ENCODE measurements at places on chromosomes 11 and 22.

- no peak for DNase-seq
Measured at GRCh38 chr11:73013021-73013420, 129.1 kb downstream of the FCHSD2 start.

GRCh38 chr11:73856031-73856567 is 20.5 kb downstream of the COA4 start:
- no peak for DNase-seq

GRCh38 chr11:111540114-111540936 is at the start of gene LAYN:
LAYN (plus strand) TSS chr11:111540720; CDS start chr11:111540844, 124 bp downstream.
- DNase-seq, result peak; percentile 55

- DNase-seq, result no peak
Measured at GRCh38 chr11:29260939-29261705, 755.7 kb downstream of the KCNA4 start.

DNA sequence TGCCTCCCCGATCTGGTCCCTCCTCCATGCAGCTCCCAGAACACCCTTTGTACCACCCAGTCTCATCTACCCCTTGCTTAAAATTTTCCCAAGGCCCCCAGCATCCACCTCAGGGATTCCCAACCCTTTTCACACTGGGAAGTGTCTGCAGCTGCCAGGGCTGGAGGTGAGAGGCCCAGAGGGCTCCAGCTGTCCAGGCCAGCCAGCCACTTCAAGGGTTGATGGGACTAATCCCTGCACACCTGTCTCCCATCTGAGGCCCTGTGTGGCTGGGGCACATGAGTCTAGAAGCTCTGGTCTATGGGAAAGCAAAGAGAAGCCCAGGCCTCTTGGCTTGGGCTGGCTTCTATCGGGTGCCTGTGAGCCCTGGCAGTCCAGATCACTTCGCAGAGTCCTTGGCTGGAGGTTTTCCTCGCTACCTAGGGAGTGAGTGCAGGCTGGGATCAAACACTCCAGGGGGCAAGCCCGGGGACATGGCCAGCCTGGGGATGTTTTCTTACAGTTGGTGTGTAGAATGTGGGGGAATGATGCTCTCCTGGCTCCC is 41.1 kb upstream of the TPBGL start:
- DNase-seq, result no peak

DNA sequence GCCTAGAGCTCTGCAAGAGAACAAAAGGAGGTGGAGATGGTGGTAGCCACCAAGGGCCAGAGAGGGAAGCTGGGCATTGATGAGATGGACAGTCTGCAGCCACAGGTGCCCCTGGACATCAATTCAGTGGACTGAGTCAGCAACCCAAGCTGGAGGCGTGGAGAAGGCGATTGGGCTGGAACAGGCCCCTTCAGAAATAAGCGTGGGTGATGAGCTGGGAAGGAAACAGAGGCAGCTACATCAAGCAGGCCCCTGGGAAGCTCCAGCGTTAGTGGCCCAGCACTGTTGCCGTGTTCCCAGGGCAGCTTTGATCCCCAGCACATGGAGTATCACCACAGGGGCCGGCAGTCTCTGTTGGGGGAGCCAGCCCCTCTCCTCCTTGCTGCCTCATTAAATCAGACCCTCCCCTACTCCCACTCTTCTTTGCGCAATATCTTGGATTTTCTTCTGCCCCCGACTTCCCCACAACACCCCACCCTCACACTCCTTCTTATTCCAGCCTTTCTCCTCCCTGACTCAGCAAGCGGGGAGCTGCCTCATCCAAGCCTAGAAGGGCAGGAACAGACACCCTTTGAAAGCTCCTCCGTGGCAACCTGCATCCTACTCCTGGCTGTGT is 31.7 kb upstream of the OAF start:
- no peak for DNase-seq

DNA sequence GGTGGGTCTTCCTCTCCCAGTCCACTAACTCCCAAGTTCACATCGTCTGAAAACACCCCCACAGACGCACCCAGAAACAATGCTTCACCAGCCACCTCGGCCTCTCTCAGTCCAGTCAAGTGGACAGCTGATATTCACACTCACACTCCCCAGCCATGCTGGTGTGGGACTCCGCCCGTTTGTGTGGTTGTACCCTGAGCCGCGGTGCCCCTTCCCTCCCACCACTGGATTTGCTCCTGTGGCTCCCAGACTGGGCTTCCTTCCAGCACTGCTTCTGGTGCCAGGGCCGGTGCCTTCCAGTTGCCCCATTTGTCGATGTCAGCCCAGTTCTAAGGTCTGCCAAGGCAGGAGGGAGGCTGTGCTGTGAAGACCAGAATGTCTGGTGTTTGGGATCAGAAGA is 37.9 kb upstream of the PLET1 start:
- DNase-seq, result no peak

DNA sequence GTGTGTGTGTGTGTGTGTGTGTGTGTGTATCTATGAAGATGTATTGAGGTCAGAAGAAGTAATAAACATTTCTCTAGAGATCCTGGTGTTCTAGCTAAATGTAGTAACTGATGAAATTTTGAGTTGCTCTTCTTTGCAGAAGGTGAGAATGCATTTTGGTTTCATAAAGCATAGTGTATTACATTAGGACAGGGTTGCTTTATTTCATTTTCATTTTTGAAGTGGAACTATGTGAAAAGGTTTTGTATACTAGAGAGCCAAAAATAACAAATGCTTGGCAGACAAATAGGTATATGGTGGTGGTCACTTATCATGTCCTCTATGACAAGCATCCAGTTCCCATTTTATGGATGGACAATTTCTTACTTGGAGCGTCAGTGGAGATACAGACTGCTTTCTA is 99.0 kb downstream of the CASP12 start:
- no peak for DNase-seq

- DNase-seq, result peak; percentile 86
Measured at GRCh38 chr22:19892257-19892879, 37.7 kb upstream of the GNB1L start.

GRCh38 chr11:114258696-114259095 is 37.5 kb upstream of the NNMT start:
- no peak for DNase-seq

- no peak for DNase-seq
Measured at GRCh38 chr11:129320494-129320893, 55.2 kb upstream of the BARX2 start.

DNA sequence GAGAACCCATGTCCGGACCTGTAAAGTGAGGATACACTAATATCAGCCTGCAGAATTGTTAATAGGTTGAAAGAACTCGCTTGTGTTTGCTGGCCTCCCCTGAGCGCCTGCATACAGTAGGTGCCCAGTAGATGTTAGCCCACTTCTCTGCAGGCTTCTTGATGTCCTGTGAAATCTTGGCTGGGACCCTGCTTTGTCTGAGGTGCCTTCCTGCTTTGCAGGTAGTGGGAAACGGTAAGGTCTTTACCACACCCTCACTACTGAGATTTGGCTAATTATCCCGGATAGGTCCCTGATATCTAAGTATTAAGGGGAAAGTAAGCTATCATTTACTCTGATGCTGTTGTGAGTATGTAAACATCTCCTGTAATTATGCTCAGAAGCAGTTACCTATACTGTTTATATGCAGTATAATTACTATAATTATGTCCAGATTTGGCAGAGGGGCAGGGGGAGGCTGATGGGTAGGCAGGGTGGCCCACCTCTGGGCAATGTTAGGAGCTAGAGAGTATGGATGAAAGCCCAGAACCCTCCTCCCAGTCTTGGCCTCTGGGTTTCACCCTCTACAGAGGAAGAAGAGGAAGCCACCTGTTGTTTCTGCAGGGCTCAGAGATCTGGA is 1.2 kb upstream of the ARRB1 start:
- DNase-seq, result no peak

DNA sequence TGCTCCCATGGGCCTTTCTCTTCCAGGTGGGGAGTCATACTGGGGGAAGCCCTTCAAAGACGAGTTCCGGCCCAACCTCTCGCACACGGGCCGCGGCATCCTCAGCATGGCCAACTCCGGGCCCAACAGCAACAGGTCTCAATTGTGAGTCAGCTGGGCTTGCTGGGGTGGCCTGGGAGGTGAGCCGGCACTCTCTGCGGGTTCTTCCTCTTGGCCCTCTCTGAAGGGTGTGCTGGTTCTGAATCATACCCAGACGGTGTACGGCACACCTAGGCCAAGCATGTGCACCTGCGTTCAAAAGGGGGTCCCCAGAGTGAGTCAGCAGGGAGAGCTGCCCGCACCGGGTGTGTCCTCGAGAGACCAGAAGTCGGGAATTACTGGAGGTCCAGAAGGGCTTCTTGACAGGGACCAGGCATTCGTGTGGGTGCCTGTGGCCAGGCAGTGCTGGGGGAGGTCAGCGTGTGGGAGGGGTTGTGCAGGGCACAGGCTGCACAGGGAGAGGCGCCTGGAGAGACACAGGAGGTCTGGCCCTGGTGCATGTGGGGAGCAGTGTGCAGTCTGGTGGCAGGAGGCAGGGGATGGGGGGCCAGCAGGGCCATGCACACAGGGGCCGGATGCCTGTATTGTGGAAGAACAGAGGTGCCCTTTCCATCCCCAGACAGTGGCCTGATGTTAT is 23.0 kb downstream of the PPIL2 start:
- no peak for DNase-seq

DNA sequence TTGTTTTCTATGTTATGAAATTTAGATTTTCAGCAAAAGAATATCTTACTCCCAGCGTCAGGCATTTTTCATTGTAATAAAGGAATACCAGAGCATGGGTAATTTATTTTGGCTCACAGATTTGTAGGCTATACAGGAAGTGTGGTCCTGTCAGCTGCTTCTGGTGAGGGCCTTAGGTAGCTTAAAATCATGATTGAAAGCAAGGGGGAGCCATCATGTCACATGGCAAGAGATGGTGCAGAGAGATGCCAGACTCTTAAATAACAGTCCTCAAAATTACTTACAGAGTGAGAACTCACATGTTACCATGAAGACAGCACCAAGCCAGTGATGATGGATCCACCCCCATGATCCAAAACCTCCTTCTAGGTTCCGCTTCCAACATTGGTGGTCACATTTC is 825.0 kb upstream of the CHORDC1 start:
- no peak for DNase-seq

DNA sequence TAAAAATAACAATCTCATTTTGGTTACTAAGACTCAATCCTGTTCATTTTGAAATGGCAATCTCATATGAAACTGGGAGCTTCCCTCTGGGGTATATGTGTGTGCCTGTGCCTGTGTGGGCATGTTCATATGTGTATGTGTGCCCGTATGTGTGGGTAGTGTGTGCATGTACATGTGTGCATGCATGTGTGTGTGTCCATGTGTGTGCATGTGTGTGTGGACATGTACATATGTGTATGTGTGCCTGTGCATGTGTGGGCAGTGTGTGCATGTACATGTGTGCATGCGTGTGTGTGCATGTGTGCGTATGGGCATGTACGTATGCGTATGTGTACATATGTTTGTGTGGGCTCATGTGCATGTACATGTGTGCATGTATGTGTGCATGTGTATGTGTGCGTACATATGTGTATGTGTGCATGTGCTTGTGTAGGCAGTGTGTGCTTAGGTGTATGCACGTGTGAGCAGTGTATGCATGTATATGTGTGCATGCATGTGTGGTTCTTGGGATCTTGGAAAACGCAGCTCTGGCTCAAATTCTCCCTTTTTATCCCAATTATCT is 24.5 kb upstream of the CACNG2 start:
- no peak for DNase-seq

DNA sequence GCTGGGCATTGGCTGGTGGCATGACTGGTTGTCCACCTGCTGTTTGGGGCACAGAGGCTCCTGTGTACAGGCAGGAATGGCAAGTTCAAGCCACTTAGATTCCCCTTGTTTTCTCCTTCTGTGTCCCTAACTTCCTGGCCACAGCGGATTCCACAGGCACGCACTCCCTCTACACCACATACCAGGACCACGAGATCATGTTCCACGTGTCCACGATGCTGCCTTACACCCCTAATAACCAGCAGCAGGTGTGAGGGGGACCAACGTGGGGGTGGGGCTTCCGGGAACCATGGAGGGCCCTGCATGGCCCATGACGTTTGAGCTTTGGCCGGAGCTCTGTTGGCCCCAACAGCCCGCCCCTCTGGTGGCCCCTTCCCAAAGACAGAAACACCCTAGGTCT is 7.8 kb downstream of the SIPA1 start:
- DNase-seq, result no peak

DNA sequence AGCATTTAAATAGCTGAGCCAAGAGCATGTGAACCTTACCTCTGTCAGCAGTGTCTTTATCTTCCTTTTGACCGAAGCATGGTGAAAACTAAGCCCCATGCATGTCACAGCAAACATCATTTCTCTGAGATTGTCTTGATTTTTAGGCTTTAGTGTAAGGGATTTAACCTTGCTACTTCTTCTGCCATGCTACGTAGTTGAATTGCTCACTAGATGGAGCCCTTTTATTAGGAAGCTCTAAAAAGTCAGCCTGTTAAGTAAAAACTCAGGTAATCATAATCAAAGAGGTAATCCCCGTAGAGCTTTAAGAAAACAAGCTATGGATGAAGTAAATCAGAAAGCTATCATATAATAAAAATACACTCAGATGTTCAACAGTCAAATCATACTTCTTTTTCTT is 149.5 kb downstream of the PGR start:
- DNase-seq, result no peak
